AG04449 (cell line): ENCODE measurements at places on chromosomes 6 and 20.

- DNase-seq: no peak
Measured at GRCh38 chr6:6867404-6867799, 240.4 kb upstream of the RREB1 start.

DNA sequence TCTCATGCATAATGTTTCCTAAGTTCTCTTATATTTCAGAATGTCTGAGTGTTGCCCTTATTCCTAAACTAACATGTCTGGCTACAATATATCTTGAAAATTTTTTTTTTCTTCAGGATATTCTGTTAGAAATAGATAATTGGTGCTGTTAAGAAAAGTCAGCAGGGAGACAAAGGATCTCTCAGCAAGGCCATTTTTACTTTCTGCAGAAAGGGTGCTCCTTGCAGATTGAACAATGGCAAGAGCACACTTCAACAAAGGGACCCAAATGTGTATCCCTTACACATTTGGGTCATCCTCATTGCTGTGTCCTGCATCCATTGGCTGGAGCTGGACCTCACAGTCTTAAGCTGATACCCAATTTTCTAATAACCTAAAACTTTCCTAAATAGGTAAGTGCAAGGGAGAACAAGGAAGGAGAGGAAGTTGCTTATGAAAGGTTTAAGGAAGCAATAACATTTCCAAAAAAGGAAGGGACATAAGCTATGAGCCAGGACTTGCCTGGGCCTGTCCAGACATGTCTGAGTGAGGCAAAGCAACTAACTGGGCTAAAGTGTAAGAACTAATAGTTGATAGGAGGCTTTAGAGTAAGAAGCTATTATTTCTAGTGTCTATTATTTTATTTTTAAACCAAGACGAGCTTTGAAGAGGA, 429.6 kb downstream of the BCKDHB start:
- DNase-seq: no peak

DNA sequence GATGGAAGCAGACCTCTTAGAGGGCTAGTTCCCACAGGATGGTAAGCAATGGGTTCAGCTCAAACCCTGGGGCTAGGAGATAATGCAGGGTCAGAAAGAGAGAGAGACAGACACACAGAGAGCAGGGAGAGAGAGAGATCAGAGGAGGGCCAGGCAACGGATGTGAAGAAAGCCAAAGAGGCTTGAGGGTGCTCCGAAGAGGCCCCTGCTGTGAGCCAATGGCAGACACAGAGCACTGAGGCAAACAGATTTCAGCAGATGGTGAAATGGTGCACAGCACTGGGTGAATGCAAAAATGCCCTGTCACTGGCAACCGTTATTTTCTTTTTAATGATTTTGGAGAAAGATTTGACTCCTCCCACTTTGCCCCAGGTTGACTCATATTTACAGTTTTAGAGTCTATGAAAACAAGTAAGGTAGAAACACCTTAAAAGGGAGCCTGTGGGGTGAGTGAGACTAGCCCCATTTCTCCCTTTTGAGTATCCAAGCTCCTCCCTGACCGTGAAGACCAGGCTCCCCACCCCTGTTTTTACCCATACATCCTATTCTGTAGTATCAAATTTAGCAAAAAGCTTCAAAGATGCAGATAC, 840 bp downstream of the DEFB132 start:
- DNase-seq: no peak

GRCh38 chr20:444862-445426, 17.4 kb downstream of the TBC1D20 start:
- no peak for DNase-seq

DNA sequence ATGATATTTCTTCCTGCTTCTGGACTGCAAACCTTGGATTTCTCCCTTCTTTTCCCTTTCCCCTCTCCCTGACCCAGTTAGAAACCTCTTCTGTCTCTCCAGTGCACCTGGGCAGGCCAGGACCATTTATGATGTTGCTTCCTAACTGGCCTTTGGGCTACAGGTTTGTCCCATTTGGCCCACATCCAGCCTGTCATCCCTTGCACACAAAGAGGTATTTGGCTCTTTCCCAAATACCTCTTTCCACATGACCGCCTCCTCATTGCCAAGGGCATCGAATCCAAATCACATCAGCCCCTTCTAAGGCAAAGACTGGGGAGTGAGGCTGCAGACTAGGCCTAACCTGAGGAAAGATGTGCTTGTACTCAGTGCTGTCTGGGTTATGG, 13.6 kb downstream of the FGD2 start:
- DNase-seq: no peak

- DNase-seq: no peak
Measured at GRCh38 chr6:71187141-71187540, 101.5 kb upstream of the OGFRL1 start.

DNA sequence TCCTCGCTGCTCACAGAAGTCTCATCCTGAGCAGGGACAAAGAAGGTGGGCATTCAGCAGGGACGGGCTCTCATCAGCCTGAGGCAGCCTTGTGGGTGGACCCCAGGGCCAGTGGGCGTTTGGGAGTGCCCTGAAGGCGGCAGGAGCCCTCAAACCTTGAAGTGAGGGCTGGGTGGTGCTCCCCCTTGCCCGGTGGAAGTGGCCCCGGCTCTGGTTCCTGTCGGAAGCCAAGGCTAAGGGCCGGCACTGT, 110.5 kb downstream of the NOL4L start:
- no peak for DNase-seq

- no peak for DNase-seq
Measured at GRCh38 chr6:41228616-41229015, 467 bp downstream of the TREML4 start.
